ENCODE measurements at places on chromosomes 7 and 10. TPM values are rescaled to one million over a fixed set of nuclear protein-coding genes. Genes with fewer than 3 reads are reported as not detected.

DNA sequence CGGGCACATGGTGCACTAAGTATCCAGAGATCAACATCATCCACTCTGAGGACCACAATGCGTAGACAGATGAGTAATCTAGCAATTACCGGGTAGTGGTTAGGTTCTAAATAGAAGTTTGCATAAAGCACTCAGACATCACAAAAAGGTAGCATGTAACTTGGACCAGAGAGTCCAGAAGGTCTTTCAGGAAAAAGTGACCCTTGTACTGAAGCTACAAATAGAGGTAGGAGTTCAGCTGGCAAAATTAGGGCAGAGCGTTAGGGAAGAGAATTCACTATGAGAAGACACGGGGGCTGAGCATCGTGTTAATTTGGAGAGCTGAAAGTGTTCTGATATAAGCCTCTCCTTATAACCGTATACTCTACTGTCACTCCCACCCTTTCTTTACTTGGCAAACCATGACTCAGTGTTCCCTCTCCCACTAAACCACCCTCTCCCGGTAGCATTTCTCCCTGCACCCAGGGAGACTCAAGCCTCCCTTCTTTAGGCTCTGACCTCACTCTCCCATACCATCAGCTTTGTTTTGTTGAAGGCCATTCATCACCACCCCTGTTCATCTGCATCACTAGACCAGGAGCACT, 222.2 kb upstream of the FZD1 start:
- no peak overlapping the region for H3K27ac ChIP-seq
- H3K36me3 ChIP-seq = no peaks in the 10 kb centered on the region
- H3K27me3 ChIP-seq = no peaks in the 10 kb centered on the region
- H3K4me3 ChIP-seq = no peak overlapping the region
- no peak for DNase-seq

POLR2J2 gene
- 12.8 TPM for total RNA-seq

GRCh38 chr7:127976738-127977120, 54.5 kb downstream of the LRRC4 start:
- H3K27ac ChIP-seq = no peak overlapping the region
- no peaks in the 10 kb centered on the region for H3K4me1 ChIP-seq
- no peak overlapping the region for H3K4me3 ChIP-seq
- no peaks in the 10 kb centered on the region for H3K27me3 ChIP-seq

GRCh38 chr7:102305414-102306268, 19.0 kb downstream of the SH2B2 start:
- no peak for DNase-seq
- H3K4me3 ChIP-seq = no peak overlapping the region
- no peak overlapping the region for H3K27ac ChIP-seq
- H3K27me3 ChIP-seq = no peaks in the 10 kb centered on the region
- no peaks in the 10 kb centered on the region for H3K36me3 ChIP-seq
- H3K4me1 ChIP-seq = peaks cover 5% of the 10 kb centered on the region

DNA sequence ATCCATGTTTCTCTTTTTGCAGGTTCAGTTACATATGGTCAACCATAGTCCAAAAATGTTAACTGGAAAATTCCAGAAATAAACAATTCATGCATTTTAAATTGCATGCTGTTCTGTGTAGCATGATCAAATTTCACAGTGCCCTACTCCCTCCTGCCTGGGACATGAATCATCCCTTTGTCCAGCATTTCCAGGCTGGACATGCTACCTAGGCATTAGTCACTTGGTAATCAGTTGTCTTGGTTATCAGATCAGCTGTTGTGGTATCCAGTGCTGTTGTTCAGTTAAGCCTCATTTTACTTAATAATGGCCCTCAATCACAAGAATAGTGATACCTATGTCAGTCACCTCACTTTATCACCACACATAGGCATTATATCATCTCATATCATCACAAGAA, 7.3 kb upstream of the PNLIP start:
- H3K4me3 ChIP-seq = no peak overlapping the region
- no peaks in the 10 kb centered on the region for H3K27me3 ChIP-seq
- no peaks in the 10 kb centered on the region for H3K36me3 ChIP-seq
- H3K27ac ChIP-seq = no peak overlapping the region

DNA sequence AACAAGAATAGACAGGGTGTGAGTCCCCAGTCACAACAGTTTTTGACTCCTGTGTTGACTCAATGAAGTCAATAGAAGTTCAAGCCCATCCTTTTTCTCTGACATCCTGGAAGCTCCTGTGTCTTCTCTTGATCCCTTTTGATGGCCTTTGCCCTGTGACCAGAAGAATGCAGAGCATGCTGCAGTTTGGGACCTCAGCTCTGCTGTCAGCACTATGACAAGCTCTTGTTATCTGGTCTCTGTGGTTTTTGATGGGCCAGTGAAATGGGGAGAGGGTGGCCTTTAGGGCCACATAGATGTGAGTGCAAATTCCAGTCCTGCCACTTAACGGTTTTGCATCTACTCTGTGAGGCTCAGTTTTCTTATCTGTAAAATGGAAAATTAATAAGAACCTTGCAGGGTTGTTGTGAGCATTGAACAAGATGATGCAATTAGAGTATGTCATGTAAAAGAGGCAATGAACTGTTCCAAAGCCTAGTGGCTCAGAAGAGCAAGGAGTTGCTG, 102.4 kb upstream of the IKZF1 start:
- DNase-seq = no peak
- H3K4me3 ChIP-seq = no peak overlapping the region
- no peaks in the 10 kb centered on the region for H3K36me3 ChIP-seq
- no peak overlapping the region for H3K27ac ChIP-seq
- H3K27me3 ChIP-seq = no peaks in the 10 kb centered on the region
- no peaks in the 10 kb centered on the region for H3K4me1 ChIP-seq

- H3K27ac ChIP-seq = no peak overlapping the region
- no peak overlapping the region for H3K4me3 ChIP-seq
- no peaks in the 10 kb centered on the region for H3K4me1 ChIP-seq
- no peak for DNase-seq
- H3K27me3 ChIP-seq = no peaks in the 10 kb centered on the region
Measured at GRCh38 chr7:3245077-3245476, 56.0 kb upstream of the SDK1 start.

MRLN gene
- not detected for total RNA-seq

- H3K36me3 ChIP-seq = no peaks in the 10 kb centered on the region
- no peak overlapping the region for H3K4me3 ChIP-seq
- H3K4me1 ChIP-seq = no peaks in the 10 kb centered on the region
- H3K27ac ChIP-seq = no peak overlapping the region
- no peaks in the 10 kb centered on the region for H3K27me3 ChIP-seq
Measured at GRCh38 chr10:35488228-35488627, 116.9 kb upstream of the GJD4 start.

DNA sequence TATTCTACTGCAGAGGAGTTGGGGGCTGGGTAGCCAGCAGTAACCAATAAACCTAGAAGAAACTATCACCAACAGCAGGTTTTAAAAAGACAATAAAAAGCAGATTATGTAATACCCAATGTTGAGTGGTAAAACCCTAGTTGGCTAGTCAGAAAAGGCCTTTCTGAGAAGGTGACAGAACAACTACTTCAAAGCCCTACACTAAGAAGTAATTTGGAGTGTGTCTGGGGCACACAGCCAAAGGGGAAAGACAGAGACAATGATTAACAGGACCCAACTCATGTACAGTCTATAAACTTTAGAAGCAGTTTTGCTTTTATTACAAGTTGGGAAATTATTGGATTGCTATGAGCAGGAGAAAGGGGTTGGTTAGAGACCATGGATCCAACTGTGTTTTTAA, 77.2 kb upstream of the TMEM106B start:
- no peaks in the 10 kb centered on the region for H3K4me1 ChIP-seq
- no peaks in the 10 kb centered on the region for H3K36me3 ChIP-seq
- no peaks in the 10 kb centered on the region for H3K27me3 ChIP-seq
- no peak overlapping the region for H3K4me3 ChIP-seq
- peak; percentile 82 for DNase-seq

- no peaks in the 10 kb centered on the region for H3K27me3 ChIP-seq
- peak; percentile 14 for DNase-seq
- no peaks in the 10 kb centered on the region for H3K36me3 ChIP-seq
- no peaks in the 10 kb centered on the region for H3K4me1 ChIP-seq
- H3K4me3 ChIP-seq = no peak overlapping the region
- H3K27ac ChIP-seq = no peak overlapping the region
Measured at GRCh38 chr10:6049031-6049400, 13.2 kb downstream of the IL2RA start.

RHOBTB1 gene
- 4.9 TPM for total RNA-seq

DNA sequence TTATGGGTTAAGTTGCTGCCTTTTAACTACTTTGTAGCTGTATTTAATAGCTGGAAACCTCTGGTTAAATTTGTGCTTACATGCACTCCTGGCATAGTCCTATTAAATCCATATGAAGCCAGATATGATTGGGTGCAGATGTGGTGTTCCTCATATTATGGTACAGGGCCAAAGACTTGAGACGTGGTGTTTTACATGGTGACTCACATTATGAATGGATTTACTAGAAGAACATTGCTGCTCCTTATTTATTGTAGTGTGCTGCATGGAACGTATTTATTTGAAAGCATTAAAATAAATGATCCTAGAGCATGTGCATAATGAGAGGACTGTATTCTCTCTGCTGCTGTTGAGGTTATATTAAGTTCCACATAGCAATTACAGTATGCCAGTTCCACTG, 224.1 kb downstream of the SLC25A13 start:
- no peak overlapping the region for H3K4me3 ChIP-seq
- no peaks in the 10 kb centered on the region for H3K36me3 ChIP-seq
- no peak for DNase-seq
- H3K27ac ChIP-seq = no peak overlapping the region
- no peaks in the 10 kb centered on the region for H3K4me1 ChIP-seq
- no peaks in the 10 kb centered on the region for H3K27me3 ChIP-seq

- no peaks in the 10 kb centered on the region for H3K36me3 ChIP-seq
- H3K27me3 ChIP-seq = no peaks in the 10 kb centered on the region
- DNase-seq = no peak
- H3K4me3 ChIP-seq = no peak overlapping the region
- H3K27ac ChIP-seq = no peak overlapping the region
Measured at GRCh38 chr7:44144968-44145478, 3.9 kb upstream of the MYL7 start.

Data from colonic mucosa (tissue), 4 donors.